GM12878 (cell line): ENCODE measurements at places on chromosomes 5 and 9.

DNA sequence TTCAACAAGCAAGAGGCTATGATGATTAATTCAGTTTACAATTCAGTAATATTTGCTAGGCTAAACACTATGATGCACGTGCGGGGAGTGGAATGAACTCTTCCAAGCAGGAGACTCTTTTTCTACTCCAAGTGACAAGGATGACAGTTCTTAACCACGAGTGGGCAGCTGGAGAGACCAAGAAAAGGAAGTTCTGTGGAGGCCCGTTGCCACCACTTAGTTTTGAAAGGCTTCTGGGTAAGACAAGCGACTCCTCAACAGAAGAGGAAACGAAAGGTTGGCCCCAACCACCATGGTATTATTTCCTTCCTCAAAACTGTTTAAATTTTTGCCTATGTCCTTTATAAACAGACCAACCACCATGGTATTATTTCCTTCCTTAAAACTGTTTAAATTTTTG lies 2.8 kb downstream of the DCAF12 start:
- H3K27ac ChIP-seq = peak overlapping the region; percentile 43; the same call in 1 of the 2 replicates
- 0 out of 2 replicates have a peak overlapping the region, but pooled peaks have one; percentile 97 for H3K4me3 ChIP-seq
- peaks cover 13% of the 10 kb centered on the region for H3K36me3 ChIP-seq
- H3K27me3 ChIP-seq = no peaks in the 10 kb centered on the region
- peak; percentile 52 for DNase-seq

DNA sequence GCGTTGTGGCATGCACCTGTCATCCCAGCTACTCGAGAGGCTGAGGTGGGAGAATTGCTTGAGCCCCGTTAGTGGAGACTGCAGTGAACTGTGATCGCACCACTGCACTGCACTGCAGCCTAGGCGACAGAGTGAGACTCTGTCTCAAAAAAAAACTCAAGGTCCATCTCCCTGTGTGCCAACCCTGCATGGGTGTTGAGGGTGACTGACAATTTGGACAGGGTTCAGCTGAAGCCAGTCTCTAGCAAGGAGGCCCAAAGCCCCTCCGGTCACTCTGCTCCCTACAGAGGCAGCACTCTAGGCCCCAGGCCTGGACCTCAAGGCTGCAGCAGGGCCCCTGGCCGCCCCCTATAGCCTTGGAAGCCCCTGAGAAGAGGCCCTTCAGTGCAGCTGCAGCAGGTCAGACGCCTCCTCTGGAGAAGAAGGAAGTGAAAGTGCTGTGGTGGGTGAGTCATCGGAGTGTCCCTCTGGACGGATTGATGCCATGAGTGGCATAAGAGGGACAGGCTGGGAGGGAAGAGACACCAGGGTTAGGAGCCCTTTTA lies 39.2 kb upstream of the NEK6 start:
- H3K27ac ChIP-seq = peak overlapping the region; percentile 98
- H3K36me3 ChIP-seq = no peaks in the 10 kb centered on the region
- peak; percentile 92 for DNase-seq
- H3K4me3 ChIP-seq = no peak overlapping the region; the same call in 1 of the 2 replicates
- H3K4me1 ChIP-seq = peaks cover 54% of the 10 kb centered on the region

DNA sequence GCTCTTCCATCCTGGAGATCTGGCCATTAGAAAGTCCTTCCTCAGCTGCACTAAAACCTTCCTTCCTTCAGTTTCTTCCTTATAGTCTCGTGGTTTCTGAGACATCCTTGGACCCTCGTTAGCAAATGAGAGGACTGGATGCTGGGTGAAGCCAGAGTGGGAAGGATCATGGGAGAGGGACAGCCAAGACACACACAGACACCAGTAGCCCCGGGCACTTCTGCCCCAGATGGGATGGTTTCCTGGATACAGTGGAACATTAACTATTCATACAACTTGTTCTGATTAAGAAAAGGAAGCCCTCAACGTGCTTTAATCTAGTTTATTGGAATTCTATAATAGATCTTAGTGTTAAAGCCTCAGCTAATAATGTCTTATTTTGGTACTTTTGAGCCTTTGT lies 125.5 kb downstream of the SEC61B start:
- no peaks in the 10 kb centered on the region for H3K36me3 ChIP-seq
- H3K4me1 ChIP-seq = no peaks in the 10 kb centered on the region
- no peak overlapping the region for H3K4me3 ChIP-seq
- DNase-seq = no peak

GRCh38 chr9:37931592-37931991 lies 27.7 kb upstream of the SLC25A51 start:
- no peak overlapping the region for H3K27ac ChIP-seq
- no peaks in the 10 kb centered on the region for H3K27me3 ChIP-seq
- DNase-seq = no peak
- H3K36me3 ChIP-seq = no peaks in the 10 kb centered on the region

DNA sequence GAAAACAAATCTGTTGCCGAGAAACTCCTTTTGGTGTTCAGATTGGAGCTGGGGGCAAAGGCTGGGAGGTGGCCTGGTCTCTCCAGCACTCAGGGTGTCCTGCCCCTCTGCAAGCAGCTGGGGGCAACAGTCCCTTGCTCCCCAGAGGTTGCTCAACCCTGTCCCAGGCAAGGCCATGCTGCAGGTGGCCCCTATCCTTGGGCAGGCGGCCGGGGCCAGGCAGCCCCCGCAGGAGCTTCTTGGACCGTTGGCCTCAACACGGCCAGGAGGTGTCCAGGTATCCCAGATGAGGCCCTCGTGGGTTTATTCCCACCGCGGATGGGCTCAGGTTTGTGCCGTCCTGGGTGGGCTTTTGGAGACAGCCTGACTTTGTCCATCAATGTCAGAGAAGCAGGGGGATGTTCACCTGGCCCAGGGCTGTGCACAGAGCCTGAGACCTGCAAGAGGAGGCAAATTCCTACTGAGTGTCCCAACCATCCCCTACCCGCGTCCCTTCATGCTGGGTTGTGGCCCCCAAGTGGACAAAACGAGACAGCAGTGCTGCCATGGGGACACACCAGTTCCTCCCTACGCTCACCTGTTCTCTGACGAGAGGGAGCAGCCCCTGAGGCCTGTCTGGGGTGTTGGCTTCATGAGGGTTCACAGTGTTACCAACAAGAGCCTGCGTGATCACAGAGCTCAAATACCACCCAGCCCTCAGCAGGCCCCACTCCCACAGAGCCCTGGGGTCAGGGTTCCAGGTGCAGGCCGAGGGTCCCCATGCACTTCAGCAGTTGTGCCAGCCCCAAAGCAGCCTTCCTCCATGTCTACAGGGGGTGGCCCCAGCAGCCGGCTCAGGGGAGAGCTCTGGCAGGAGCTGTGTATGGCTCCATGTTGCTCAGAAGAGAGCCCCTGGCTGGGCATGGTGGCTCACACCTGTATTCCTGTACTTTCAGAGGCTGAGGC lies 9.5 kb upstream of the CCDC187 start:
- H3K4me3 ChIP-seq = no peak overlapping the region
- peaks cover 3% of the 10 kb centered on the region for H3K4me1 ChIP-seq
- no peak for DNase-seq
- H3K27me3 ChIP-seq = no peaks in the 10 kb centered on the region; the same call in none of the 2 replicates

DNA sequence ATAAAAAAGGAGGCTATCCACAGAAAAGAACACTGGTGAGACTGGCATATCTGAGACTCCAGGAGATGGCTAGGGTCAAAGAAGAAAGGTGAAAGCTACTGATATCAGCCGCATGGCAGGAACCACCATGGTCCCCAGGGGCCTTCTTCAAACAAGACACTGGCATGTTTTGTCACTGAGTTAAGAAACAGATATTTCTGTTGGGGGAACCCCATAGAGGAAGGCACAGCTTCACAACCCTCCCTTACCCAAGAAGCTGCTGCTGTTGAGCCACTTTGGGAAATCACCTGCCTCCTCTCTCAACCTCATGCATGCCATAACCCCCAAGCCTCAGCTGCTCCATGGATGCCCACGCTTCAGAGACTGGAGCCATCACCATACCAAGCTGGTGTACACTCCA lies 13.3 kb upstream of the BTNL3 start:
- peak; percentile 83 for DNase-seq
- no peak overlapping the region for H3K4me3 ChIP-seq
- peak overlapping the region; percentile 33; the same call in 1 of the 2 replicates for H3K27ac ChIP-seq
- H3K4me1 ChIP-seq = peaks cover 12% of the 10 kb centered on the region

DNA sequence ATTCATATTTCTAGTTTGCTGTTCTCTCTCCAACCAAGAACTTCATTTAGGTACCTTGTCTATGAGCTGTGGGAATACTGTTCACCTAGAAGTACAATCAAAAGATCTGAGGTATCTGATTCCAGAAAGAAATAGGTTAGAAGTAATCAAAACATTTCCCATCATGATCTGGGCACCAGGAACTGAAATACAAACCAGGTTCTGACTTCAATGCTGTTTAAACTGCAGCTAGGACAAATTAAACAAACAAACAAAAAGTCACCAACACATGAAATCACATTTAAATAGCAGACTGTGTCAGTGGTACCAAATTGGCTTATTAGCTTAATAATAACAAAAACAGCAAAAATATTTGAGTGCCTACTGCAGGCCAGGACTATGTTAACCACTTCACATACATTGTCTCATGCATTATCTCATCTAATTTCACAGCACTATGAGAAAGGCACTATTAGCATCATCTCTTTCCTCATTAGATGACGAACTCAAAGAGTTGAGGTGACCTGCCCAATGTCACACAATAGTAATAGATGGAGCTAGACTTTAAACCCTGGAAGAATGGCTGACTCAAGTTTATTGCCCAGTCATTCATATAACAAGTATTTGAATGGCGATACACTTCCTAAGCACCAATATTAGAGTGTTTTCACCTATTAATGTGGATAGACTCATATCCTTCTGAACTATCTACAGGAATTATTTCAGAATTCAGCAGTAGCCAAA lies 14.5 kb downstream of the PLPP1 start:
- no peaks in the 10 kb centered on the region for H3K36me3 ChIP-seq
- H3K27me3 ChIP-seq = no peaks in the 10 kb centered on the region
- no peak overlapping the region for H3K27ac ChIP-seq
- no peak for DNase-seq
- no peak overlapping the region for H3K4me3 ChIP-seq

GRCh38 chr9:105396441-105396840 lies 51.4 kb upstream of the FSD1L start:
- no peak overlapping the region for H3K4me3 ChIP-seq
- no peak for DNase-seq
- no peaks in the 10 kb centered on the region for H3K4me1 ChIP-seq
- H3K27ac ChIP-seq = no peak overlapping the region
- no peaks in the 10 kb centered on the region for H3K36me3 ChIP-seq
- H3K27me3 ChIP-seq = no peaks in the 10 kb centered on the region

DNA sequence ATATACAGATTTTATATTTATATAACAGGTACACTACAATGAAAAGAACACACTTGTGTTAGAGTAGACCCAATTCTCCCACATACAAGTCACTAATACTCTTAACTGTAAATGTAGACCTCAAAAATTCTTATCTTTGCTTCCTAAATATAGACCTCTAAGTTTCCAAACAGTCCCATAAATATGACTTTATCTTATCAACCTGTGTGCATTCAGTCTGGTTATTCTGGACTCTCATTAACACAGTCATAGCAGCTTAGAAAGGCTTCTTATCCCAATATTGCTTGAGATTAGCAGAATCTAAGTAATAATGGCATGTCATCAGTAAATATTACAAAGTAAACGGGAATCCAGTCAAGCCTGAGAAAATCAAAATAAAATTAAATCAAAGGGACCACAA lies 161.1 kb downstream of the FBXL17 start:
- no peak for DNase-seq
- H3K36me3 ChIP-seq = no peaks in the 10 kb centered on the region
- no peak overlapping the region for H3K27ac ChIP-seq
- no peaks in the 10 kb centered on the region for H3K27me3 ChIP-seq

DNA sequence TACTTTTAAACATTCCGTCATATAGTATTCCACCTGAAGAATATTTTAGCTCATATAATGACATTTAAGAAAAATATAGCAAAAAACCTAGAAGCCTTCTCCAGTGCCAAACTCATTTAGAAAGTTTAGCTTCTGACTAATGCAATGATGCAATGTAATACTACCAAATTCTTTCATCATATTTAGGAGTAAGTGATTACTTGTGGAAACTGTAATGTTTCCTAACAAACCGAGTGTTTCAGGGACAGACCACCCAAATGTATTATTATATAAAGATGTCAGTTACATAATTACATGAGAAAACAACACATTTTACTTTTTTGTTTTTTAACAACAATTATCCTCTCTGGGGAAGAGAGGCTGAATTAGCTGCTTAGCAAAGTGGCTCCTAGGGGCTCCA lies 316.2 kb downstream of the ARL15 start:
- DNase-seq = no peak
- H3K4me1 ChIP-seq = no peaks in the 10 kb centered on the region
- H3K36me3 ChIP-seq = no peaks in the 10 kb centered on the region
- H3K27ac ChIP-seq = no peak overlapping the region

- H3K27me3 ChIP-seq = no peaks in the 10 kb centered on the region
- H3K27ac ChIP-seq = no peak overlapping the region
- H3K4me3 ChIP-seq = no peak overlapping the region
- no peaks in the 10 kb centered on the region for H3K36me3 ChIP-seq
- peaks cover 3% of the 10 kb centered on the region; the same call in 1 of the 2 replicates for H3K4me1 ChIP-seq
These were observed 75.0 kb downstream of the TNC start for GRCh38 chr9:115042781-115043509.
